ENCODE measurements at places on chromosomes 4 and X.

DNA sequence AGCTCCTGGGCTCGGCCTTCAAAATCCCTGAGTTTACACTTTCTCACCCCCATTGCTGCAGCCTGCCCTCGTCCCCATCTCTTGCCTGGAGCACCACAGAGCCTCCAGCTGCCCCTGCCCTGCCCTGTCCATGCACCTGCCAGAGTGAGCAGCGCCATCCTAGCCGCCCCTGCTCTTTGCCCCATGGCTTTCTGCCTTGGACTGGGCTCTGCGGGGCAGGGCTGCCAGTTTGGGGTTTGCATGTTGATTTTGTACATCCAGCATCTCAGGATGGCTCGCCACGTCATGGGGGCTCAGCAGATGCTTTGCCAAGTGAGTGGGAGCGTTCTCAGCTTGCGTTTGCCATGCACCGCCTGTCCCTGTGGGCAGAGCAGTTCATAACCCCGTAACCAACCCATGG, 67.1 kb upstream of the HGFAC start:
- DNase-seq = no peak

- DNase-seq = no peak
These were observed 365.5 kb downstream of the RAB28 start for GRCh38 chr4:13118633-13119032.

- peak; percentile 29 for DNase-seq
These were observed 143.3 kb downstream of the CAMK2D start for GRCh38 chr4:113618205-113618604.

DNA sequence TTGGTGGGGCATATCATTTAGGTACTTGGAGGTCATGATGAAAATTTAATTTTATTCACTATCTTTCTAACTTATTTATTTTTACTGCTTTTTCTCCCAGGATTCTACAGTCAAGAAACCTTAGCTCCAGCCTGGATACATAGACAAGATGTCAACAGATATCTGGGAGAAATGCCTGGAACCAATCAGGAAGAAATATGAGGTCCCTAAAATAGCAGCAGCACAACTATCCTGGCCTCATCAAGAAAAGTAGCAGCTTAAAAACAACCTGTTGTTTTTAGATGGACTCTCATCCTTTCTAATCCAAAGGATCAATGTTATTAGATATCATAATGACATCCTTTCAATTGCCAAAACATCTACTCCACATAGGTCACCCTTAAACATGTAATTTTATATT, 54.5 kb downstream of the MAOB start:
- DNase-seq = no peak

All from GM23248 (cell line).